ENCODE measurements at places on chromosomes 16 and 17.

GRCh38 chr17:2924211-2924610 is 128.0 kb downstream of the RAP1GAP2 start:
- DNase-seq, result no peak

GRCh38 chr17:51461578-51462004 is 201.2 kb downstream of the UTP18 start:
- peak; percentile 1 for DNase-seq

DNA sequence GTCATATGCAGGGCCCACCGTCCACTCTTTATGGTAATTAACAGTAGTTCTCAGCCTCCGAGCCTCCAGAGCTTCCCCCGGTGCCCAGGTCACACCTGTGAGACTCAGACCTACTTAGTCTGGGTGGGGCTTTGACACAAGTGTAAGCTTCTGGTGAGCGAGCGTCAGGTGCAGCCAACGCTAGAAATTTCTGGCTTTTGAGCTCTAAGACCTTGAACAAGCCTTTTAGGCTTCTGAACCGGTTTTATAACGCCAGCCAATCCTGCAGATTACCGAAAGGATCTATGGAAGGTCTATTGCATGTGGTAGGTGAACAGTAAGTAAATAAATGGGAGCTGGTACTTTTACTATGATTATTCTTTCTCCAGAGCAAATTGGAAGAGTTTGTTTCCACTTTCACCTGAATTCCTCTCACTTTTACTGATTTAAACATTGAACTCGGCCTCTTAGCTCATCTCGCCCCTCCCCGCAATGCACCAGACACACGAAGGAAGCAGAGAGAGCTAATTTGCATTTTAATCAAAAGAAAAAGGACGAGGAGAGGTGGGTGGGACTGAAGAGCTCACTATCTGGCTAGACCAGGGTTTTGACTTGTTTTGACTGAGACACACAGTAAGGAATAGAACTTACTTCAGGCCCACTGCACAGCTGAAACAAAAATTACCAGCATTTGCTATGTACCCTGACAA is 47.1 kb downstream of the ABAT start:
- no peak for DNase-seq

GRCh38 chr17:68238164-68238870 is 9.5 kb upstream of the AMZ2 start:
- no peak for DNase-seq

- DNase-seq, result no peak
Observed at GRCh38 chr17:79651266-79651665, 40.4 kb upstream of the RBFOX3 start.

DNA sequence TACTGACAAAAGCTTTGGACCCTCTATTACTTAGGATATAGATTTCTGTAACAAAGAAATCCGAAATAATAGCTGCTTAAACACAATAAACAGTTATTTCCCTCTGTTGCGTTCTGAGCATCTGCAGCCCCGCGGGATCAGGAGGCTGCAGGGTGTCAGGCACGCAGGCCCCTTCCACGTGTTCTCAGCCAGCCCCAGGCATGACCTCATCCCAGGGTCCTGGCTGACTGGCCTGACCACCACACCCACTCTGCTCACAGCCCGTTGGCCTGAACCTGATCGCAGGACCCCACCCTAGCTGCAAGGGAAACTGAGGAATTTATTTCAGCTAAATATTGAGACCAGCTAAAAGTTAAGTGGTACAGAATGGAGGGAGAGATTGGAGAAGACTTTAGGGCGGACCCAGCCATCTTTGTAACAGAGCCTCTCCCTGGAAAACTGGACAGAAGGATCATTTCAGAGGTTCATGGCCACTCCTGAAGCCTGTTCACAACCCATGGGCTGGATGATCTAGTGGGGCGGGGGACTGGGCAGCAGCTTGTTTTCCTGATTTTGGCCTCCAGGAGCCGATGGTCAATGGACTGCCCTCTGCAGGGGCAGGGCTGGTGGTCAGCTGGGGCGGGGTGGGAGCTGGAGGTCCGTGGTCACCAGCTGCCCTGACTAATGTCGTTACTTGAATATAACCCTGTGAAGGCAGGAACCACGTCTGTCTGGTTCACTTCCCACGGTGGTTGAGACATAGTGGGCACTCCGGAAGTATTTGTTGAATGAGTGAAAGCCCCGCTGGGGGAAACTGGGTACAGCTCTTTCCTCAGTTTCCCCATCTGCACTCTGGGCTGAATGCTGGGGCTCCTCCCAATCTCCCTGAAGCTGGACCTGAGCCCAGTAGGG is 10.9 kb downstream of the CETP start:
- DNase-seq, result no peak

- no peak for DNase-seq
Observed at GRCh38 chr17:37604556-37604955, 4.7 kb downstream of the SYNRG start.
